GM12892 (cell line): ENCODE measurements at places on chromosomes 7 and 10.

GRCh38 chr10:88794731-88795130 is 7.8 kb upstream of the LIPM start:
- DNase-seq = no peak

DNA sequence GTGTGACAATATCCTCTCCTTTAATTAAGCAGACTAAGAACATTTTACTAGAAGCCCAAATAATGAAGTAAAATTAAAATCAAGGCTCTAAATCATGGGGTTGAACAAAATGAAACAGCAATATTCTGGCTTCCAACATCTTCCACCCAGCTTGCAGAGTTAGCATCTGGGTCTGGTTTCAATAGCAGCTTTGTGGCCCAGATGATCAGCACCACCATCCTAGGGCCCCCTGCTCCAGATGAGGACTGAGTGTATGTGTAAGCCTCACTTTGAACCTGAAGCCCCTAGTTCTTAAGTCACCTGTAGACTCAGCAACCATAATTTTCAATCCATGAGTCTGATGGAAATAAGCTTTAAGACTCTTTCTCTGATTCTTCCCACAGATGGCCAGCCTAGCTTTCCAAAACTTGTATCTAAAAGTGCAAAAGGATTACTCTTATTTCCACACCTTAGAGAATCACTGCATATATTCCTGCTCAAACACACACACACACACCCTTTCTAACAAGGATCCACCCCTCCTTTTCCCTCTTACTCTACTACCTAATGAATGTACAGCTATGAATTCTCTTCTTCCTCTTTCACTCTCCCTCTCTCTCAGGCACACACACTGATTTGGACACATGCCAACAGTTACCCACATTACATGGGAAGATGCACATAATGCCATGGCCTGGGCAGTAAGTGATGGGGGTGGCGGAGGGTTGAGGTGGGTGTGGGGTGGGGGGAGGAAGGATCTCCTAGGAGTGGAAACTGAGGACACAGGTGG is 3.5 kb downstream of the DENND11 start:
- no peak for DNase-seq

DNA sequence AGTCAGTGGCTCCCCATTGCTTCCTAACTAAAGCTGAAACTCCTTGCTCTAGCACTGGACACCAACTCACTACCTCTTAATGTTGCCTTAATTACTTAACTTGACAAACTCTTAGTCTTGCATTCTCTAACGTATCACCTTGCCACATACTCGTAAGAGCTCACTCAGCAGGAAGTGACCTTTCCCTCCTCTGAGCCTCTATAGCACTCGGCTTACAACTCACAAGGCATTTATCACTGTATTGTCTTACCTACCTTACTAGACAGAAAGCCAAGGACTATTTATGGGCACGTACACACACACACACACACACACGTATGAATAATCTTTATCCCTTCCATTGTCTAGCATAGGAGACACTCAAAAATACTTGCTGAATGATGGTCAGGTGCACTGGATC is 21.2 kb downstream of the CEP41 start:
- DNase-seq = no peak

DNA sequence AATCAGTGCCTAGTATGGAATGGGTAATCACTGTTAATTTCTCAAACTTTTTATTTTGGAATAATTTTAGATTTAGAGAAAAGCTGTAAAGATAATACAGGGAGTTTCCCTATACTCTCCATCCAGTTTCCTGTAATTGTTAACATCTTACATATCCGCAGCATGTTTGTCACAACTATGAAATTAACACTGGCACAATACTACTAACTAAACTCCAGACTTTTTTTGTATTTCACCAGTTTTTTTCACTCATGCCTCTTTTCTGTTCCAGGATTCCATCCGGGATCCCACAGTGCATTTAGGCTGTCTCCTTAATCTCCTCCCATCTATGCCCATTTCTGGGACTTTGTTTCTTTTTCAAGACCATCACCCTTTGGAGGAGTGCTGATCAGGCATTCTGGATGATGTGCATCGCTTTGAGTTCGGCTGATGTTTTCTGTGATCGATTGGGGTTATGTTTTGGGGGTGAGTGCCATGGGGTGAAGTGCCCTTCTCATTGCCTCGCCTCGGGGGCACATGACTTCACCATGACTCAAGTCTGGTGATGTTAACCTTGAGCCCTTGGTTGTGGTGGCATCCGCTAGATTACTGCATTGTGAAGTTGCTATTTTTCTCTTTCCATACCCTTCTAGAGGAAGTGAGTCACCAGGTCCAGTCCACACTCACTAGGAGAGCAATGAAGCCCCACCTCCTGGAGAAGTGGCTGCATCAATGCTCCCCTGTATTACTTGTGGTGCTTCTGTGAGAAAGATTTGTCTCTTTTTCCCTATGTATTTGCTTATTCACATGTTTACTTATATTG is 43.9 kb upstream of the GRB10 start:
- no peak for DNase-seq

- no peak for DNase-seq
Observed at GRCh38 chr7:11489280-11489679, 342.7 kb downstream of the THSD7A start.

GRCh38 chr7:148011753-148012152 is 578.8 kb upstream of the C7orf33 start:
- no peak for DNase-seq

DNA sequence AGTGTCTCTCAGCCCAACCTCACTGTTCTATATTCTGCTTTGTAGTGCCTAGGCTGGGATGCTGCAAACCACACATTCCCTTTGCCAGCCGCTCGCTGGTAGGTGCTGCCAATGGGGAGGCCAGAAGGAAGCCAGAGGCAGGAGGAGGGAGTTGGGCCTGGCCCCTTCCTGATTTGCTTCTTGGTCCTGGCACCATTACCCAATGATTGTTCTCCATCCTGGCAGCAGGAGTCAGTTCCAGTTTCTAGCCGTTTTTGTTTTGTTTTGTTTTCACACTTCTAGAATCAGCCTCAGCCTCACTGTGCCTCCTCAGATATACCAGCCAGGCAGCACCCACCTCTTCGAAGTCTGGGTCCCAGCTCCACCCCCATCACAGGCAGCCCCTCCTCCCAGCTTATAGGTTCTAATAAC is 27.4 kb upstream of the LOXL4 start:
- DNase-seq = no peak

DNA sequence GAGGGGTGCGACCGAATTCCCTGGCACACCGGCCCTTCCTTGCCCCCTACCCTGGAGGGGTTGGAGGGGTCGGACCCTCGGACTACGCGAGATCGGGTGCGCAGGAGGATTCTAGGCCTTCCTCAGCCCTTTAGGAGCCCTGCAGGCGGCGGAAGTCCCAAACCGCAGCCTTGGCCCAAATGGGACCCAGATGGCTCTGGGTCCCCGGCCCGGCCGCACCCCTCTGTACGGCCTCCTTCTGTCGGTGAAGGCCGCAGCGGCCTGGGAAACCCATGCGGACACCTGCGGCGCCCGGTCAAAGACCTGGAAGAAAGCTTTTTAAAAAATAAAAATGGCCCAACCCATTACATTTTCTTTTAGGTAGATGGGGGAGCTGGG is 2.4 kb upstream of the VAX1 start:
- DNase-seq = no peak

DNA sequence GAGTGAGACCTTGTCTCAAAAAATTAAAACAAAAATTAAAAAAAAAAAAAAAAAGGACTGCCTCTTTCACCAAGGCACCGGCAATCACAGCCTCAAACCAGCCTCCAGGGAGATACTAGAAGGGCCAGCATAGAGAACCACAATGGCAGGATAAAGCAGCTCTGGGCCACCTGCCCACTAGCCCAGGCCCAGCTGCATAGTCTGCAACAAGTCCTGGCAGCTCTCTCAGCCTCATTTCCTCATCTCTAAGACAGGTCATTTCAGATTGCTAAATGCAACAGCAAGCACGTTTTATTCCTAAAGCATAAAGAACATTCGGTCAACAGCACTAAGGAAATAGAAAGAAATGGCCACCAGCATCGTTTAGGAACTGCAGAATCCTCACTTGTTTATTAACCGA is 28.8 kb downstream of the XPNPEP1 start:
- no peak for DNase-seq

DNA sequence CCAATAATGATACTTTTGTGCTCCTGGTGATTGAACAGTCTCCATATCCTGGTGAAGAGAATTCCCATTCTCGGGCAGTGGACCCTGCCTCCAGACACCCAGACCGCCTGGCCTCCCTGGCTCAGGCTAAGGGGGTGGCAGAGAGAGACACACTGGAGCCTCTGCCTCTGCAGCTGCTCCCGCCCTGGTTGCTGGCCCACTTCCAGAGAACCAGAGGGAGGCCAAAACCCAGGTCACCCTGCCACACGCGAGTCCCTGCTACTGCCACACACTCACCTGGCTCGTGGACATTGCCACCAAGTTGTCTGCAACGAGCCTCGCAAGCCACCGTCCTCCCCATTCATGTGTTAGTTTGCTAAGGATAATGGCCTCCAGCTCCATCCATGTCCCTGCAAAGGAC is 221.8 kb downstream of the HPSE2 start:
- DNase-seq = no peak

- no peak for DNase-seq
Observed at GRCh38 chr7:116573541-116573940, 48.7 kb downstream of the CAV1 start.

- no peak for DNase-seq
Observed at GRCh38 chr7:137852108-137852507, 5.3 kb upstream of the DGKI start.
